Islet precursor cell (in vitro differentiated cells): ENCODE measurements at places on chromosomes 5 and 9.

DNA sequence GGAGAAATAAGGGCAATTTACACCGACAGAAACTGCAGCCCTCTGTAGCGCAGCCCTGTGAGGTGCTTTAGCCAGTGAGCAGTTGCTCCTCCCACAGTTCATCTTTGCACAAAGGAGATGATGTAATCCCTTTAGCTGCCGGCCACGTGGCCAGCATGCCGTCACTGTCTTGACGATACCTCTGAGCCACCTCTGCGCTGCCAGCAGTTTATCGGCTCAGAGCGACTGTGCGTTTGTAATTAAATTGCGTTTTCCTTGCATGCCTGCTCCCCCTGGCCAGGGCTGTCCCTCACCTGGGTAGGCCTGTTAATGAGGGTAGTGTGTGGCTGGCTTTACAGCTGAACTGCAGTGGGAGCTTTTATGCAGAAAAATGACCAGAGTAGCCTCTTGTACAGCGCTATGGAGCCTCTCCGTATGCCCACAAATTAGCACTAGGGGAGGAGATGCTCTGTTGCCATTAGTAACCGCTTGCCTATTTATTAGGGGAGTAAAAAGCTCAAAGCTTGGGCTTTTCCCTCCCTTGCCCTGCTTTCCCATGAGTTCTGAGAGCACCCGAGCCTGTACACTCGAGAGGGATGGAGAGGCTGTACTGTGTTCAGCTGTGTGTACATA is 107.0 kb downstream of the TRIO start:
- no peak for DNase-seq

- no peak for DNase-seq
Observed at GRCh38 chr5:56986626-56986947, 34.7 kb upstream of the MIER3 start.

- DNase-seq = no peak
Observed at GRCh38 chr5:14492331-14492964, 89.1 kb upstream of the OTULINL start.

DNA sequence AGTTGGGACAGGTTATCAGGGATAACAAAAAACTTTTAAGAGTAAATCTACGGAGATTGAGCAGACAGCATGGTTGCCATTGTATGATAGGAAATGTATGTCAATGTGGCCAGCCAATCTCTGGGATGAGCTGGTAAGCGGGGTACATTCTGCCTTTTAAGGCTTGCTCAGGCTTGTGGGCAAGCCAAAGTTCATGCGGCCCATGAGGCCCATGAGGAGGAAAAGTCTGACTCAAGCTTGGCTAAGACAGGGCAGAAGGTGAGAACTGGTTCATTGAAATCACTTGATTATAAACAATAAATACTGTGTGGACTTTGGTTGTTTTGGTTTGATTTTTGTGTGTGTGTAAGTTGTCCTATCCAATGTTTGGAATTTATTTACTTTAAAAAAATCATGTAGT is 997.1 kb downstream of the DNAH5 start:
- no peak for DNase-seq

GRCh38 chr5:169768416-169768815 is 131.3 kb downstream of the DOCK2 start:
- no peak for DNase-seq

DNA sequence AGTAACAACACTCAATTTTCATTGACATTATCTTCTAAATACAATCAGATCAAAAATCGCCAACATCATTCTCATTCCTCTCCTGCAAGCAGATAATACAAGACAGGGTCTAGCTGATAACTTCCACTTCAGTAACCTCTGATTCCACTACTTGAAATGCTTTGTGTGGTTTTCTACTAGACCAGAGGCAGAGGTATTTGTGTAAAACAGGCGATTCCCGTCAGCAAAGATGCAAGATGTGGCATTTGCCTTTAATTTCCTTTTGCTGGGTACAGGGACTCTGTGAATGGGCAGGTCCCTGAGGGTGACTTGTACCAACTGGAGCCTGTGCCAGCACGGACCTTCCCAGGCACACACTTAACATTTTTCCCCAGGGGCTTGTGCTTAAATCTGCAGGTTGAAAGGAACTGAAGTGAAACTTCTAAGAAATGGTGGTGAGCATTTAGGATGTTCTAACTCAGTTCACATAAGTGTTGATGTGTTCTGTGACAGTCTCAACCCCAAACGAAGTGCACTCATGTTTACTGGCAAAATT is 625.5 kb upstream of the WWC1 start:
- DNase-seq = no peak

DNA sequence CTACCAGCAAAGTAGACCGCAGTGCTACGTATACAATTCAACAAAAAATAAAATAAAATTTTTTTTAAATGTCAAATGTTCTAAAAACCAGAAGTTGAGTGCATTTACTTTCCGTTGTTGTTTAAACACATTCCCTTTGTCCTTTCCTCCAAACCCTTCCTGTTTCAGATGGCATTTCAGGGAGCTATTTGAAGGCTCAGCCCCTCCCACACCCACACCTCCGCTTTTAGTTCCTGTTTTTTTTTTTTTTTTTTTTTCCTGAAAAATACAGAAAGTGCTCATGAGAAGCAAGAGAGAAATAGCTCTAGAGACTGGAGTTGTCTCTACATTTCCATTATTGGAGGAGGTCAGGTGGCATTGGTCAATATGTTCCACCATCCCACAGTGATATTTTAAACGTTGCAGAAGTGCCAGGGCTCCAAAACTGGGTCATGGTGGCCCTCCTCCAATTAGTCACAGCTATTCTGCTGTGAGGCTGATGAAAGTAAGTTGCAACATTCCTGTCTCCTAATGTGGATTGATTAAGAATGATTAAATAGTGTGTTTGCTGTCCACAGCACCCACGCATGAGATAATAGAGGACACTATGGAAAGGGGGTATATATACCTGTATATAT is 106.9 kb downstream of the GABRG2 start:
- DNase-seq = no peak

GRCh38 chr5:42858687-42859086 is 47.0 kb upstream of the SELENOP start:
- DNase-seq = no peak

GRCh38 chr9:99826579-99826978 is 4.9 kb downstream of the NR4A3 start:
- DNase-seq = no peak

- DNase-seq = no peak
Observed at GRCh38 chr9:133619791-133620190, 10.6 kb upstream of the FAM163B start.

DNA sequence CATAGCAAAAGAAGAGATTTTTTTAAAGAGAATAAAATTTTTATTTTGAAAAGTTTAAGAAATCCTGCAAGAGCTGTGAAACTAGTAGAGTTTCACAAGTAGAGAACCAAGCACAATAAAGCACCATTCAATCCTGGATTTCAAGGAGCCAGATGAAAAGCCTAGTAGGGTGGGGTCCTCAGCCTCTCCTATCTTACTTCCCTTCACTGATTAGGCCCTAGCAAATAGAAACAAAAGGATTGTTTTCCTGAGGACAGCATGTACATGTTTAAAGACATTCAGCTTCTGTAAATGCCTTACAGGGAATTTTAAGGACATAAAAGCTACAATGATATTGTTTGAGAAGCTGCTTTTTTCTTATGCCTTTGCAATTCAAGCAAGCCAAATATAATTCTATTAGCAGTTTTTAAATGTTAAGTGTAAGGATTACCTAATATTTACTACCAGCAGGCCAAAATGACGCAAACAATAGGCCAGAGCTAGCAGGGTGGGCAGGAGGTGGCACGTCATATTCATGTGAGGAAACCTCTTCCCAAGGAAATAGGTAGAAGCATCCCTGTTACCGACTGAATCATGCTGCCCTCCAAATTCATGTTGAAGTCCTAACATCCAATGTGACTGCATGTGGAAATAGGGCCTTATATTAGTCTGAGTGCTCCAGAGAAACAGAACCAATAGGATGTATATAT is 337.6 kb downstream of the MLLT3 start:
- no peak for DNase-seq

- DNase-seq = no peak
Observed at GRCh38 chr9:112757282-112757883, 6.8 kb downstream of the SNX30 start.

GRCh38 chr9:113564498-113565237 is 101.1 kb downstream of the RGS3 start:
- DNase-seq = peak; percentile 84

- DNase-seq = peak; percentile 70
Observed at GRCh38 chr5:145975361-145976066, 39.1 kb downstream of the SH3RF2 start.

DNA sequence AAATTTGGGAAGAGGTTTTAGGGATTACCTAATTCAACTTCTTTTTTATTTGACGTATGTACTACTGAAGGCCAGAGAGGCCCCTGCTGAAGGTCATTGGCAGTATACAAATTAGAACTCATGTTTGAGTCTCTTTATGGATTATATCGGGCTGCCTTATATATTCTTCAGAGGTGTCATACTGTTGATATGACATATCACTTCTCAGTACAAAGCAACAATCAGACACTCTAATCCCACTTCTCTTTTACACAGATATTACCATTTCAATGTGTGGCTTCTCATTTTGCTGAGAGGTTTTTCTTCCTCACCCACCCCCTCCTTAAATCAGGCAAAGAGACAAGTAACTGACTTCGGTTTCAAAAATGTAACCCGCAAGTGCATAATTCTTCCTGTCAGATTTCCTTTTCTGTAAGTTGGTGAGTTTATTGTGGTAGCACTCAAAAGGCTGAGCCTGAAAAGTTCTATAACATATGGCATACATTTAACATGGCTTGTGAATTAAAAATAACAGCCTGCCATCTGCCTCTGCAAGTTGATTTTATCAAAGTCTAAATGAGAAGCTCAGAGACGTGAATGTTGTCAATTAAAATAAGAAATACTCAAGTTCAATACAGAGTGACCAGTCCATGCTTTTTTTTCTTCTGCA is 163.6 kb upstream of the RORB start:
- no peak for DNase-seq

DNA sequence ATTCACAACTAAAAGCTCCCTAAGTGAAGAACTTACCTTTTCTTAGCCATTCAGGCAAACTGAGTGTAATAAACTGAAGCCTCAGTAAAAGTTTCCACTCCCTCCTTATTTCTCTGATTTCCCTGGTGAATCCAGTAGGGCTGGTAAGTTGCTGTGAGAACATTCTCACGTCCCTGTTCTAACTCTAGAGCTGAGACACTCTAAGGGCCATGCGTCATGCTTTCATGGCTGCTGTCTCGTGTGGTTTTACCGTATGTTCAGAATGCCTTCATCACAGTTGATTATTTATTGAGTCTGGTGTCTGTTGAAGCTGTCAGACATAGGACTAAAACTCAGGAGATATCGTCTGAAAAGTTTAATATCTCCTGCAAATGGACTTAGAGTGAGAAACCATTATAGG is 1.3 kb downstream of the OR2S2 start:
- DNase-seq = no peak

GRCh38 chr5:76114179-76114851 is 31.1 kb downstream of the SV2C start:
- no peak for DNase-seq

DNA sequence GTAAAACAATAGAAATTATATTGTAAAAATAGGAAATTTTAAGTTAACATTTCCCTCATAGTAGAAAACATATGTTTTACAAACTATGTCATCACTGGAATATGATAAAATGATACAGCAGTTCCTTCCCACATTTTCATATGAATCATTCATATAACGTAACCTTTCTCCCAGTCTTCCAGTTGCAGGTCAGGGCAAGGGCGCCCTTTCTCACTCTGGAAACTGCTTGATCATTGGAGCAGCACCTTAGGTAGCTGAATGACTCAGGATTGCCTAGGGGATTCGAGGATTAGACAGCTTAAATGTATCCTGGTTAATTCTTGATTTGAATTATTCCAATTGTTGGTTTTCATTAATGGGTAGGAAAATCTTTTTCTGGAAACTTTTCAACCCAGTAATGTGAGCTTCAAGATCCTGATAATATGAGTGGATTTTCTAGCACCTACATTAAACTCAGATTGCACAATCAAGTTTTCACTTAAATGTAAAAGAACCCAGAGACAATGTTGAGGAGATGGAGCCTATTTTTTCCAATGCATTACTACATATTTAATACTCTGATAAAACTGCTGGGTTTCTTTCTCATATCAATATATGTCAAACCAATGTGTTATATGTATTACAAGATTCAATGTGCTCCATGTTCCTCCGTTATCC is 32.6 kb upstream of the ANXA1 start:
- DNase-seq = no peak

DNA sequence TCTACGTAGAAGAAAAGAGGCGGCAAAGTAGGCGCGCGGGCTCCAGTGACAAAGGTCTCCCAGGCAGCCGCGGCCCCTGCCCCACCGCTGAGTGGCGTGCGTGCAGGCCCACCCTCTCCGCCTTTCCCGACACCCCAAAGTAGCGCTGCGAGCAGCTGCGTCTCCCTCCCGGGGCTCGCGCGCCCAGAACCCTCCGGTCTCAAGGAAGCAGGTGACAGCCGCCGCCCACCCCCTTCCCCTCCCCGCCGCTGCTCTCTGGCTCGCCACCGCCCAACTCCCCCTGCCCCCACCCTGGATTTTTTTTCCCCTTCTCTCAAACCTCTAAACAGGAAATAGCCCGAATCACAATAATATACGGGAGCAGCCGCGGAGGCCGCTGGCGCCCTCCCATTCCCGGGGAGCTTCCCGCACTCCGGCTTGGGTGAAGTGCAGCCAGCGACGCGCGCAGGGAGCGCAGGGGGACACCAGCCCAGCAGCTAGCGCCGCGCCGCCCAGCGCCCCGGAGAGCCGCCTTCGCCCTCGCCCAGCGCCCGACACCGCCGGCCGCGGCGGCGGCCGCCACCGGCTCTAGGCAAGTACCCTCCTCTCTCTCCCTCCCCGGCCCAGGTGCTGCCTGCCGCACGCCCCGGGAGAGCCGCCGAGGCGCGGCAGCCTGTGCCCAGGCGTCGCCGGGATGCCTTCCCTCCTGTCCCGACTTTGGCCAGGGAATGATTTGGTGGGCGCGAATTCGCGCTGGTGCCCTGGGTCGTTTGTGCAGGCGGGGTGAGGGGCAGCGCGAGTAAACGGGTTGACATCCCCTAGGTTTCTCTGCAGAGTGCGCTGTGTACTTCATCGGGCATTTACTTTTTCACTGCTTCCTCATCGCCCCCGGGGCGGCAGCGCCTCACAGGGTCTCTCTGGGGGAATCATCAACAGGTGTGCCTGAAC is 52.7 kb upstream of the TJP2 start:
- DNase-seq = peak; percentile 86

GRCh38 chr5:92678640-92679039 is 902.4 kb downstream of the NR2F1-AS1 start:
- DNase-seq = peak; percentile 37
